Hematopoietic multipotent progenitor cell treated with erythropoietin and hydrocortisone succinate and interleukin-3 and kit ligand, for 6 days (in vitro differentiated cells): ENCODE measurements at places on chromosomes 7 and 10.

DNA sequence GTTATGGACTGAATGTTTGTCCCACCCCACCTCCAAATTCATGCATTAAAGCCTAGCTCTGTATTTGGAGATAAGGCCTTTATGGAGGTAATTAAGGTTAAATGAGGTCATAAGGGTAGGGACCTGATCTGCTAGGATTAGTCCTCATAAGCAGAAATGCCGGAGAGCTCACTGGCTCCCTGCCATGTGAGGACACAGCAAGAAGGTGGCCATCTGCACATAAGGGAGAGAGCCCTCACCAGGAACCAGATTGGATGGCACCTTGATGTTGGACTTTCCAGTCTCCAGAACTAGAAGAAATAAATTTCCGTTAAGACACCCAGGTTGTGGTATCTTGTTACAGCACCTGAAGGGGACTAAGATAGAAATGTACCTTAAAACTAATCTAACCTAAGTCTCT lies 816.1 kb upstream of the C7orf33 start:
- no peak for DNase-seq

- no peak for DNase-seq
Measured at GRCh38 chr7:98617960-98618418, 904 bp downstream of the NPTX2 start.

DNA sequence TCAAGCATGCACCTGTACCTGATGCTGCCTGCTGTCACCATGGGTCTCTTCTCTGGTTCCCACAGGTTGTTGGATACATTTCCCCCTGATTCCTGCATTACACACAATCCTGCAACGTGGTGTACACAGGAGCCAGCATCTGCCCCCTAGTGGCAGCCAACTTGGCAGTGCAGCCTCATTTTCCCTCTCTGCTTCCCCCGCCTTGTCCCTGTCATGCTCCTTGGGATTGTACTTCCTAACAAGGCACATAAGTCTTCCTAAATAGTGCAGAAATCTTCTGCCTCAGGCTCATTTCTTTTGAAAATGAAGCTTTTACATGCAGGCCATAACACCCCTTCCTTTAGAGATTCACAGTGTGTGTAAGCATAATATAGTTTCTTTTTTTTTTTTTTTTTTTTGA lies 387.5 kb downstream of the CCSER2 start:
- peak; percentile 62 for DNase-seq

DNA sequence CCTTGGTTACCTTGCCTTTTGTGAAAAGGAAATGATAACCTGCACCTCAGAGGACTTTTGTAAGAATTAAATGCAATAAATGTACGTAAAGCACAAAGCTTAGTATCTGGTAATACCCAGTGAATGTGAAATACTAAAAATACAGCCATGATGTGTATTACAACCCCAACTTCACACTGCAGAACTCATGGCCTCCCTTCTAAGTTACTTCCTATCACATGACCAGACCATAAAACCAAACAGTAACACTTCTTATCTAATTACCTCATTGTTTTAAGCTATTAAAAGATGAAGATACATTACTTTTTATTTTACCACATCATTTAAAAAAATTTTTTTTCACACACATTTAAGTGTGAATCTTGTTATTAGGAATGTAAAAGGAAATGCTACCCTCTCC lies 29.0 kb downstream of the VPS41 start:
- no peak for DNase-seq

- no peak for DNase-seq
Measured at GRCh38 chr10:86107131-86107530, 259.5 kb downstream of the GRID1 start.

GRCh38 chr10:128631801-128632241 lies 505.6 kb upstream of the MKI67 start:
- peak; percentile 53 for DNase-seq

DNA sequence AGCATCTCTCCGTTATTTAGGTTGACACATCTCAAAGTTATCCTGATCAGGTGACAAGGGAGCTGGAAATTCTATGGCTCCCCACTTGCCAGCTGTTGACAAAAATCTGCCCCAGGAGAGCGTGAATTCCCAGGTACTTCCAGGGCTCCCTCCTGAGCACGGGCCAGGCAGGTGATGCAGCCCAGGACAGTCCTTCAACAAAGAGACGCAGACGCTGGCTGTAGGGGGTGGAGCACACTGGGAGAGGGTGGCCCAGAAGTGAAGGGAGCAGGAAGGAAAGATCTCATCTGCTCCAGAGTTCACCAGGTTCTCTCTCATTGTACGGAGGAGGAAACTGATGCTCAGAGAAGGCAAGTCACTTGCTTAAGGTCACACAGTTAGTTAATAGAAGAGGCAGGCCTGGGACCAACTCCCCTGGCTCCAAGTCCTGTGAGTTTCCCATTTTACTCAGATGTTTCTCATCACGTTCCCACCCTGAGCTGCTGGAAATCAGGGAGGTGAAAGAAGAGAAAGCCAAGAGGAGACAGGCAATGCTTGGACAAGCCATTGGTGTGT lies 41.0 kb upstream of the CHST3 start:
- DNase-seq, result no peak

- no peak for DNase-seq
Measured at GRCh38 chr7:79185605-79186004, 267.9 kb downstream of the MAGI2 start.

- peak; percentile 90 for DNase-seq
Measured at GRCh38 chr7:100369105-100369504, 4.2 kb upstream of the PILRA start.

- DNase-seq, result no peak
Measured at GRCh38 chr10:71476228-71477011, 79.7 kb downstream of the CDH23 start.

GRCh38 chr7:119254742-119255141 lies 1018.2 kb upstream of the KCND2 start:
- DNase-seq, result no peak

- no peak for DNase-seq
Measured at GRCh38 chr10:126263006-126263676, 125.1 kb downstream of the ADAM12 start.

DNA sequence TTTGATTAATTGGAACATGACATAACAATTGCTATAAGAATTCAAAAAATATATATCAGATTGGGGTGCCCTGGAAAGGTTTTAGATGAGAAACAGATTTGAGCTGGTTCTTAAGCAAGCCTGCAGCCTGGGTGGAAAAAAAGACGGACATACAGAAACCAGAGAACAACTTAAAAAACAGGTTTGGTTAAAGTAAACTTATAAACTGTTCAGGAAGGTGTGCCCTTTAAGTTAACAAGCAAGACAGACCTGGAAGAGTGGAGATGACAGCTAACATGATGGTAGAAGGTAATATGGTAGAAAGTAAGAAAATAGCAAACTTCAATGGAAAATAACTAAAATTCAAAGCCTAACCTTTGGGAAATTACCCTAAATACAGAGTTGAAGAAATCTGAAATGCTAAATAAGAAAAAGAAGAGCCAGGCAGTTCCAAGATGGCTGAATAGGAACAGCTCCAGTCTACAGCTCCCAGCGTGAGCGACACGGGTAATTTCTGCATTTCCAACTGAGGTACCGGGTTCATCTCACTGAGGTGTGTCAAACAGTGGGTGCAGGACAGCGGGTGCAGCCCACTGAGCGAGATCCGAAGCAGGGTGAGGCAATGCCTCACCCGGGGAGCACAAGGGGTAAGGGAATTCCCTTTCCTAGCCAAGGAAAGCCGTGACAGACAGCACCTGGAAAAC lies 52.2 kb downstream of the CADPS2 start:
- DNase-seq, result no peak

DNA sequence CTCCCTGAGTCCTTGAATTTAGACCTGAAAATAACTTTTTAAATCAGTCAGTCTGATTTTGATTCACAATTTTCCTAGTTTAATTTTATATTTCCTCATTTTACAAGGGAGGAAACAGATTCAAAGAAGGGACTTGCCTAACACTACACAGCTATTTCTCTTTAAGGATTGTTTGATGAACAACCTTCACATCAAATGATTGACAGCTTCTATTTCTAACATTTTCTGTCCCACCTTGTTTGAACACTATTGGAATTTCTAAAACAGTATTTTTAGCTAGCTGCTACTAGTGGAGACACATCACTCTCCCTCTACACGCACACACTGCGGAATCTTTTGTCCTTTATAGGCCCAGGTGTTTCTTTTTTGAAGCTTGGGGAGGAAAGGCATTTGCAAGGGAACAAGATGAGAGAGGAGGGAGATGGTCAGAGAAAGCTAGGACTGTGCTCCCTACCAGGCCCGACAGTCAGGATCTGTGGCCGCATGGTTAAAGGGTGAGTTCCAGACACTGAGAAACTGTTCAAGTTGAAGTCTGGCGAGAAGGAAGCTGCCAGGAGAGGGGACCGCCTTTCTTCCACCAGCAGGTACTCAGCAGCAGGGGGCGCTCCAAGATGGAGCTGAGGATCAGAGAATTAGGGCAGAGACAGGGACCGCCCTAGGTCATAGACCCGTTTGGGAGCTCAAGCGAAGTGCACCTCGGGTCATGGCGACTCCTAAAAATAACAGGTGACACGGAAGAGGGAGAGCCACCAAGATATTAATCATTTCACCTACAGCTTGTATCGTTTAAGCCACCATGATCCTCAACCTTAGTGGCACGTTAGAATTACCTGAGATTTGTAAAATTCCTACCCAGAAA lies 49.7 kb downstream of the DNAJC12 start:
- DNase-seq, result peak; percentile 86

DNA sequence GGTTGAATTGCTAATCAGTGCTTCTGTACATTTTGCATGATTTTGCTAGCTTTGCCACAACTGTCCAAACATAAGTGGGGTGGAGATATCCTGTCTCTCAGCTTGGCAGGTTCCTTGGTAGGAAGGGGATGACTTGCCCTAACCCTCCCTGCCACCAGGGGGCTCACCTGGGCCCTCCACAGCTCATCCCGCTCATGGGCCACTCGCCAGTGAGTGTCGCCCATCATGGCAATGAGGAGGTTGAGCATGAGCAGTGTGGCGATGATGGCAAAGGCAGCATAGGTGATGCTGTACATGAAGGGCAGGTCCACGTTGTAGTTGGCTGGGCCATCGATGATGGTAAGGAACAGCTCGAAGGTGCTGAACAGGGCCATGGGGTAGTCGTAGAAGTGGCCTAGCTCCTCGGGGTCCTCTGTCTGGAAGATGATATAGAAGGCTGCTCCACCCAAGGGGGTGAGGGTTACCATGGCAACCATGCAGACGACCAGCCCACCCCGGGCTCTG lies 12.2 kb downstream of the TRPV6 start:
- DNase-seq, result peak; percentile 73
